ENCODE measurements at places on chromosomes 7 and 10.

- no peak for DNase-seq
These were observed 169.8 kb upstream of the GRB10 start for GRCh38 chr7:50952544-50952943.

DNA sequence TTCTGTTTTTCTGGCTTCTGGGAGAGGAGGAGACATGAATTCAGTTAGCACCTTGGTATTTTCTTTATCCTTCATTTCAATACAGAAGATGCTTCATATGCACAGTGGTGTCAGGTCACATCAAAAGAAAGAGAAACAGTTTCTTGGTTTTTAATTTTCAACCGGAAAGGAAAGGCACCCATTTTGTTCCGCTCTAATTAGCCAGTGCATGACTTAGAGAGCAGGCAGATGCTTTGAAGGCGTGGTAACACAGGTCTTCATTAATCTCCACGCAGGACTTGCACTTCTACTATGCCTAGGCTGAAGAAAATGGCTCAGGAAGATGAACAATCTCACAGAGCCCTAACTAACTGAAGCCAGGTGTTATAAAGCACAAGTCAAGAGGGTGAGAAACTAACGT, 70.4 kb upstream of the ATRNL1 start:
- no peak for DNase-seq

DNA sequence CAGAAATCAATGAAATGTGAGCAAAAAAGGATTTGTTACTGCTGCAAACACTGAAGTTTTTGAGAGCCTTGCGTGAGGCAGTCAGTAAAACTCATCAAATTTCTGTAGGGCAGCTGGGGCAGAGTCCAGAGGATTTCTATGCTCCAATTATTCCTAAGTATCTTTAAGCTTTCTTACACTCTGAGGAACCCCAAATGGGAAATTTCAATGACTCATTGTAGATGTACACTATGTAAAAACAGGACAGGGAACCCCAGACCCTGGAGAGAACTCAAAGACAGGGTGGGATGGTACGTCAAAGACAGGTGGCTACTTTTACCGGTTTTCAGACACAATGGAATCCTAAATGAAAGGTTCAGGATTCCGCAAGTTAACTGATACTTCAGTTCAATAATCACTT, 120.2 kb downstream of the TNS3 start:
- no peak for DNase-seq

DNA sequence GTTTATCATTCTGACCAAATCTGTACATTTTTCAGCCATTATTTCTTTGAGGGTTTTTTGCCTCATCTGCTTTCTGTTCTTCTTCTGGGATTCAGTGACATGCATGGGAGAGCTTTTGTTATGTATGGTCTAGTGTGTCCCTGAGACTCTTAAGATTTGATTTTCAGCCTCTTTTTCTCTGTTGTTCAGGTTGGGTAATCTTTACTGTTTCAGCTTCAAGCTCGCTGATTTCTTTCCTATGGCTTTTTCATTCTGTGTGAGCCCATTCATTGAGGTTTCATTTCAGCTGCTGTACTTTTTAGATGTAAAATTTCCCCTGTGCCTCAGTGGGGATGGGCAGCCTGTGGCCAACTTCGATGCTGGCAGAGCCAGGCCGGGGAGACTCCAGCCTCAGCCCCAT, 38.1 kb downstream of the FOXK1 start:
- DNase-seq, result no peak

- peak; percentile 59 for DNase-seq
These were observed 683.9 kb downstream of the MAGI2 start for GRCh38 chr7:78769481-78770101.

- no peak for DNase-seq
These were observed 78.2 kb upstream of the STEAP1B start for GRCh38 chr7:22578007-22578733.

All from Ammon's horn (tissue), 1 donor.